Inflammatory macrophage (primary cell): ENCODE measurements at places on chromosomes 6 and 20.
A peak's percentile ranks its signal among the peaks of the same experiment; 100 is the strongest.

DNA sequence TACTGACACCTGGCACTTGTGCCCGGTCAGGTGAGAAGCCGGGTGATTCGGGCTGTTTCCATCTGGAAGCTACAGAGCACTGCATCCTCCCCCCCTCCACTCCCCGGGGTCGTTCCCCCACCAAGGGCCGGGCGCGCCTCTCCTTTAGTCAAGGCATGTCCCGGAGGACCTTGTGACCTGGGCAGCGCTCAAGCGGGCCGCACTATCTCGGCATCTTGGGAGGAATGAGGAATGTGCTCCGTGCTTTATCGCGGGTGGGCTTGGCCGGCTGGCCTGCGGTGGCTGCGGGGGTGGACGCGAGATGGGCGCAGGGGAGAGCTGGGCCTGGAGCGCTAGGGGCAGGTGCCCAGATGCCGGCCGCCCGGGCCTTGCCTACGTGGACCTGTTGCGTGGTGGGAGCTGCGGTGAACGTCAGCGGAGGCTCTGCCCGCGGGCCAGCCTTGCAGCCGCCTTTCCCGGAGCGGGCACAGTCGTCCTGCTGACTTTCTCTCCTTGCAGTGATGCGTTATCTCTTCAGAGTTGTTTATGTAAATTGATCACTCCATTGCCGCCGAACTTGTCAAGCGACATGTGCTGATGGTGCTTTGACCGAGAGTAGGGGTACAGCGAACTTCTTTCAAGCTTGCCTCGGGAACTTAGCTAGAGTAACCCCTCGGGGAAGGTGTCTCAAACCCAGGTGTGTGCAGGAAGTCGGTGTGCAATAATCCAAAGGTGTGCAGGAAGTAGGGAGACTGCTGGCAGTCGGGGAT is 1.1 kb downstream of the LRRC1 start:
- no peak for DNase-seq

GRCh38 chr20:9200620-9201019 is 131.7 kb downstream of the PLCB4 start:
- DNase-seq: no peak

- no peak for DNase-seq
Measured at GRCh38 chr20:51001430-51002265, 21.3 kb downstream of the KCNG1 start.

DNA sequence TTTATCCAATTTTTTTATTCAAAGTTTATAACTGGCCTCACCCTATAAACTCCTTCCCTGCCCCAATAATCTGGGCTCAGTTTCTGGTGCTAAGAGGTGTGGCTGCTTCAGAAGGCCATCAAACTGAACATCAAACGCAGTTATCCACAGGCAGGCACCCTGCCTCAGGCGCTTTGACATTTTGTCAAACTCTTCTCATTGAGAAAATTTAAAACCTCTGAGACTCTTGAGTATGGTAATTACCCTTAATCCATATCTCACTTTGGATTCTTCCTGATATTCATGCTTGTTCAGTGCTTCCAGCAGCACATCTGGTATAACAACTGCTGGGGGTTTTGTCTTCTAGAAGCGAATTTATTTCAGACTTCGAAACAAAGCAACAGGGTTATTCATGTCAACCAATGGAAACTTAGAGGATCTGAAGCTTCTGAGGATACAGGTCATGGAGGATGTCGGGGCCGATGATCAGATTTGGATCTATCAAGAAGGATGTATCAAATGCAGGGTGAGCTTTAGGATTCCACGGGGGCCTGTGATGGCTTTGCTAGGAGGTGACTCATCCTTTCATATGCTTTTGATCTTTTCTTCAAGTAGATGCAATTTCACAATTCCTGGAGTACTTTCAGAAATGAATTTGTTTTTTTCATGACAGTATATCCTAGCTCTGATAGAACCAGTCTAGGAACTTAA is 68.2 kb downstream of the RTN4IP1 start:
- DNase-seq: peak; percentile 45

- no peak for DNase-seq
Measured at GRCh38 chr6:168242940-168243225, 76.7 kb downstream of the DACT2 start.

- DNase-seq: no peak
Measured at GRCh38 chr6:19664050-19664449, 173.1 kb upstream of the ID4 start.

DNA sequence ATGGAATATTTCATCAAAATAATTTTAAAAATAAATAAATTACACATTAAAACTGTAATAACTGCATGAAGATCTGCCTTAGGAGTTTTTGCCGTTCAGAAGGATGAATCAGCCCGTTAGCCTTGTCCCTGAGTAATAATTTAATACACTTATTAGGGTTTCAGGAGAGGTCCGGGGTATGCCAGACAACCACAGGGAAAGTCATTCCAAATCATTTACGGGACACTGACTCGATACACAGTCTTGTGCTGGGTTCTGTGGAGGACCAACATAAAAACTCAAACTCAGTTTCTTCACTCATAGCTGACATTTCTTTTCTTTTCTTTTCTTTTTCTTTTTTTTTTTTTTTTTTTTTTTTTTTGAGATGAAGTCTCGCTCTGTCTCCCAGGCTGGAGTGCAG is 735 bp upstream of the LY6G6F start:
- no peak for DNase-seq

- no peak for DNase-seq
Measured at GRCh38 chr6:100188754-100189153, 194.7 kb upstream of the MCHR2 start.

DNA sequence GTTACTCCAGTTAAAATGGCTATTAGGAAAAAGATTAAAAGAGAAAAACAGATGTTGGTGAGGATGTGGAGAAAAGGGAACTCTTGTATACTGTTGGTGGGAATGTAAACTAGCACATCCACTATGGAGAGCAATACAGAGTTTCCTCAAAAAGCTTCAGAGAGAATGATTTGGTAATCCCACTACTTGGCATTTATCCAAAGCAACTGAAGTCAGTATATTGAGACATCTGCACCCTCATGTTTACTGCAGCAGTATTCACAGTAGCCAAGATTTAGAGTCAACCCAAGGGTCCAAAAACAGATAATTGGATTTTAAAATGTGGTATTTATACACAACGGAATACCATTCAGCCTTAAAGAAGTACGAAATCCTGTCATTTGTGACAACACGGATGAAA is 469.5 kb downstream of the QKI start:
- peak; percentile 80 for DNase-seq

- no peak for DNase-seq
Measured at GRCh38 chr6:54697424-54697823, 149.1 kb upstream of the FAM83B start.

GRCh38 chr20:11807054-11808048 is 110.3 kb upstream of the BTBD3 start:
- DNase-seq: no peak

GRCh38 chr6:103783329-103783728 is 1076.4 kb downstream of the HACE1 start:
- DNase-seq: no peak

GRCh38 chr20:60144974-60145527 is 186.8 kb downstream of the CDH26 start:
- DNase-seq: no peak

DNA sequence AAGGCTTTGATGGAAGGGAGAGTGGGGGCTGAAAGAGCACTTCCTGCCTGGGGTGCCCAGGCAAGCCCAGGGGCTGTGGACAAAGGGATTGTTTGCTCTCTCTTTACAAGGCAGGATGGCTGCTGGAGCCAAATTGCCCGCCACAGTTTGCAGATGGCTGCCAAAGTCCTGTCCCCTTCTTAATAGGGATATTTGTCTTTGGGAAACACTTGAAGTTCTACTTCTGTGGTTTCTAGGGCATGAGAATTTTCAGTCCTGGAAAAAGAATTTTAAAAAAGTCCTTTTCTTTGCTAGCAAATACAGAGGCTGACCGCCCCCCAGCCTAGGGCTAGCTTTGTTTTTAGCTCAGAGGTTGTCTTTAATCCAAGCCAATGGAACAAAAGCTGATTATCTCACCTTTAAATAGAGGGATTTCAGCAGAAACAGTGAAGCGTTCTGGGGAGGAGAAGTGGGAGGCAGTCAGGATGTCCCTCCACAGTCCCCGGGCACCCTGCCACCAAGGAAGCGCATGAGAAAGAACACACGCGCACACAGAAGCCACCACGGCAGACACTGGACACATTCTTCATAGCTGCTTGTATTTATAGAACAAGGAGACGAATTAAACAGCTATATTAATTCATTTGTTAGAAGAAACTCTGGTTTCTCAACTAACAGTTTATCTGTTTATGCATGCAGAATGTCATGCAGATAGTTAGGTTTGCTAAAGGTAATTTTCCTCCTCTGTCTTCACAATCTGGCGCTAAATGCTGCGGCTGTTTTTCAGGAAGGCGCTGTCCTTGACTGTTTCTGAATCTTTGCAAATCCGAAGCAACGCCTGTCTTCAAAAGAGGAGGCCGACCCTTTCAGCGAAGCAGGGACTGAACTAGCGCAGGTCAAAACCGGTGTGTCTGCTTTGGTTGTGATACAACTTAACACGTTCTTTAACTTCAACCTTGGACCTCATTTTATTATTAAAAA is 736.9 kb downstream of the QKI start:
- DNase-seq: no peak

DNA sequence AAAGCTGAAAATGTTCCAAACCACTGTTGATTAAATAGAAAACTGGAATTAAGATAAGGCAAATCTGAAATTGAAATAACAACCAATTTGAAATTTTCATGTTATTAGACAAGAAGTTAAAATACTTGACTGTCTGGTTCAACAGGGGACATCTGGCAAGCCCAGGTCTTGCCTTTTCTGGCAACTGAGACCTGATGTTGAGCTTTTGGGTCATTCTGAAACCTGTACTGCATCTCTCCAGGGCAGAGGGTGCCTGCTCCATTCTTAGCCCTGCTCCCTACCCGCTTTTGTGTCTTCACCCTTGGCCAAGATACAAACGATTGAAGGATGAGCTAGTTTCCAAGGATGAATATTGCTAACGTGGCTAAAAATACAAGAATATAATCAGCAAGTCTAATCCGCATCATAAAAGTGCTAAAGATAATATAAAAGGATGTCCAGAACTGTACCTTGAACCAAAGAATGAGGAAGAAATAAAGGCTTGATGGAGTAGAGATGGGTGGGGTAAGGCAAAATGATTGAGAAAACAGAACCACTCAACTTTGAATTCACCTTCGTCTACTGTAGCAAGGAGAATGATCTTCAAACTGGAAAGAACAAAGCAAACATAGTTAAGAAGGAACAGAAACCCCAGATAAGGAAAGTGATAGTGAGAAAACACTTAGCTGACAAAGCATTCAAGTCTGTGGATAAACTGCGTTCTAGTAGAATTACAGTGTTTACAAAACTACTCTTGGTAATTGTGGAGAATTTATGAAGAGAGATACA is 109.8 kb upstream of the MAN1A1 start:
- no peak for DNase-seq

DNA sequence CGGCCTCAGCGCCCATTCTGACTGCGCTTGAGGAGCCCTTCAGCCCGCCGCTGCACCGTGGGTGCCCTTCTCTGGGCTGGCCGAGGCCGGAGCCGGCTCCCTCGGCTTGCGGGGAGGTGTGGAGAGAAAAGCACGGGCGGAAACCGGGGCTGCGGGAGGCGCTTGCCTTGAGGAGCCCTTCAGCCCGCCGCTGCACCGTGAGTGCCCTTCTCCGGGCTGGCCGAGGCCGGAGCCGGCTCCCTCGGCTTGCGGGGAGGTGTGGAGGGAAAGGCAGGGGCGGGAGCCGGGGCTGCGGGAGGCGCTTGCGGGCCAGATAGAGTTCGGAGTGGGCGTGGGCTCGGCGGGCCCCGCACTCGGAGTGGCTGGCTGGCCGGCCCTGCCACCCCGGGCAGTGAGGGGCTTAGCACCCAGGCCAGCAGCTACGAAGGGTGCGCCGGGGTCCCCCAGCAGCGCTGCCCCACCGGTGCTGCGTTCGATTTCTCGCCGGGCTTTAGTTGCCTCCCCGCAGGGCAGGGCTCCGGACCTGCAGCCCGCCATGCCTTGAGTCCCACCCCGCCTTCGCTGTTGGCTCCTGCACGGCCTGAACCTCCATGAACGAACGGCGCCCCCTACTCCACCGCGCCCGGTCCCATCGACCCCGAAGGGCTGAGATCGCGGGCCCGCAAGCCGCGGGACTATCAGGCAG is 45.7 kb upstream of the MCUR1 start:
- DNase-seq: no peak

DNA sequence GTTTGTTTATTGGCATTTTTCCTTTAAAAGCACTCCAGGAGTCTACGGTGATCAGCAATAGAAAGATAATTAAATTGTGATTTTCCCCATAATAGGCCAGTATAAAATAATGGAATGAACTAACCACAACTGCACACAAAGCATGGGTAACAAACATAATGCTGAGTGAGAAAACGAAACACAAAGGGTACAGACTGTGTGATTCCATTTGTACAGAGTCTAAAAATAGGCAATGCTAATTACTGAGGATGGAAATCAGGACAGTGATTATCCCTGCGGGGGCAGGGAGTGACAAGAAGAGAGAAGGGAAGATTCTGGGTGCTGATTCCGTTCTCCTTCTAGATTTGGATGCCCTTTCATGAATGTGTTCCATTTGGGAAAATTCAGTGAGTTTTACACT is 478.1 kb downstream of the PREX1 start:
- DNase-seq: no peak

DNA sequence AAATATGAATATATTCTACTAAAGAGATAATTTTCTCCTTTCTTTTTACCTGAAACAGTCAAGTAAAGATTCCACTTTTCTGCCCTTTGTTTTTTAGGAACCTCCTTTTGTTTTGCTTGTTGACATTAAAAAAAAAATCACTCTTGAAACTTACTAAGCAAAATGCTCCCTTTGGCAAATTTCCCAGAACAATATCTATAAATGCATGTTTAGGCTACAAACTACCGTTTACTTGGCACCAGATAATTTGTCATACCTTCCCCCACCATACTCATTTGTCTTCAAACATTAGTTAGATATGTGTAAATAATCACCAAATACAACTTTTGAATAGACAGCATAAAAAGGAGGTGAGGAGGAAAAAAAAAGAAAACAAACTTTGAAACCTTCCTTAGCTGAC is 604.7 kb downstream of the RFPL4B start:
- no peak for DNase-seq

GRCh38 chr20:37095108-37095598 is 644 bp downstream of the RBL1 start:
- peak; percentile 30 for DNase-seq

GRCh38 chr6:156175433-156175832 is 601.7 kb upstream of the ARID1B start:
- DNase-seq: no peak

DNA sequence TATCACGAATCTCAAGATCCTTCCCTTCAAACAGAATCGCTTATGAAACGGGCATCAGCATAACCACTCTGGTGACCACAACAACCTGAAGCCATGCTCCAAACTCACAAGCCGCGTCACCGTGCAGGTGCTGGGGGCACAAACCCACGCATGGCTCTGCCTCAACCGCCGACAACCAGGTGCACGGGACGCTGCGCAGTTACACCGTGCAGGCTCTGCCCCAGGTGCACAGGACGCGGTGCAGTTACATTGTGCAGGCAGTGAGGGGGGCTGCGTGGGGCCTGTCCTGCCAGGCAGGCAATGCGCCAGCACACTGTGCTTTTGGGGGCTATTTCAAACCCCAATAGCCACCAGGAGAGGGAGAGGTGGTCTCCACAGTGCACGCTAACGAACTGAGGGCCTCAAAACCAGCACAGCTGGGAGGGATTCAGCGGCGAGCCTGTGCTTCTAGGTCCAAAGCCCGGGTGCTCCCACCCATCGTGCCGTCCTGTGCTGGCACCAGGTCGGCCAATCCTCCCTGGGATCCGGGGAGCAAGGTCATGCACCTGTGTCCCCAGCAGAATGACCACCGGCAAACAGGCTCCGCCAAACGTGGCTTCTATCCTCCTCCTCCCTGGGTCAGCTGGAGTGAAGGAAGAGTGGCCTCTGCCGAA is 35.8 kb downstream of the ZBTB46 start:
- no peak for DNase-seq
